Activated T-cell treated with anti-CD3 and anti-CD28 coated beads for 24 hours (primary cell): ENCODE measurements at places on chromosomes 16 and 17.
A peak's percentile ranks its signal among the peaks of the same experiment; 100 is the strongest.

DNA sequence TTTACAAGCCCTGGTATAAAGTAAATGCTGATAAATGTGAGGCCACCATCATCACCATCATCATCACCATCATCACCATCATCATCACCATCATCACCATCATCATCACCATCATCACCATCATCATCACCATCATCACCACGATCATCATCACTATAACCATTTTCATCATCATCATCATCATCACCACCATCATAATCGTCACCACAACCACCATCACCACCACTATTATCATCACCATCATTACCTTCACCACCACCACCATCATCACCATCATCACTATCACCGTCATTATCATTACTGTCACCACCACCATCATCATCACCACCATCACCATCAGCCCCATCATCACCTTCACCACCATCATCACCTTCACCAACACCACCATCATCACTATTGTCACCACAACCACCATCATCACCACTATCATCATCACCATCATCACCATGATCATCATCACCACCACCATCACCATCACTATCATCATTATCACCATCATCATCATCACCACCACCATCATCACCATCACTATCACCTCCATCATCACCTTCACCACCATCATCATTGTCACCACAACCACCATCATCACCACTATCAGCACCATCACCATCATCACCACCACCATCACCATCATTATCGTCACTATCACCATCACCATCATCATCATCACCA lies 16.6 kb upstream of the ZNF469 start:
- no peak for DNase-seq

DNA sequence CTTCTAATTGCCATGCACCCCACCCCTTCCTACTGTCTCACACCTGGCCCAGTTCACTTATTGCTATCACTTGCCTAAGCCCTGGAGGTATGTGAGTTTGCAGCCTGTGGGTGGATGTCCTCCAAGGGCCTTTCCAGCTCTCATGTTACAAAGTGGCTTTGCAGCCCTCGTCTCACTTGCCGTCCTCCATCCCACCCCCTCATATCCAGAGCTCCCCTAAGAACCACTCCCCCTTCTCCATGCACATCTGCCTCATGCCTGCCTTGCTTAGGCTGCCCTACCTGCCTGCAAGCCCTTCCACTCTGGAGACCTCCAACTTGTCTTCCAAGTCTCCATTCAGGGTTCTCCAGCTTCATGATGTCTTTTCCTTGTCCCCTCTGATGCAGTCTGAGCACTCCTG lies 119.4 kb upstream of the NLRP1 start:
- no peak for DNase-seq

GRCh38 chr17:35056013-35056412 lies 7.5 kb downstream of the RFFL start:
- DNase-seq, result no peak

DNA sequence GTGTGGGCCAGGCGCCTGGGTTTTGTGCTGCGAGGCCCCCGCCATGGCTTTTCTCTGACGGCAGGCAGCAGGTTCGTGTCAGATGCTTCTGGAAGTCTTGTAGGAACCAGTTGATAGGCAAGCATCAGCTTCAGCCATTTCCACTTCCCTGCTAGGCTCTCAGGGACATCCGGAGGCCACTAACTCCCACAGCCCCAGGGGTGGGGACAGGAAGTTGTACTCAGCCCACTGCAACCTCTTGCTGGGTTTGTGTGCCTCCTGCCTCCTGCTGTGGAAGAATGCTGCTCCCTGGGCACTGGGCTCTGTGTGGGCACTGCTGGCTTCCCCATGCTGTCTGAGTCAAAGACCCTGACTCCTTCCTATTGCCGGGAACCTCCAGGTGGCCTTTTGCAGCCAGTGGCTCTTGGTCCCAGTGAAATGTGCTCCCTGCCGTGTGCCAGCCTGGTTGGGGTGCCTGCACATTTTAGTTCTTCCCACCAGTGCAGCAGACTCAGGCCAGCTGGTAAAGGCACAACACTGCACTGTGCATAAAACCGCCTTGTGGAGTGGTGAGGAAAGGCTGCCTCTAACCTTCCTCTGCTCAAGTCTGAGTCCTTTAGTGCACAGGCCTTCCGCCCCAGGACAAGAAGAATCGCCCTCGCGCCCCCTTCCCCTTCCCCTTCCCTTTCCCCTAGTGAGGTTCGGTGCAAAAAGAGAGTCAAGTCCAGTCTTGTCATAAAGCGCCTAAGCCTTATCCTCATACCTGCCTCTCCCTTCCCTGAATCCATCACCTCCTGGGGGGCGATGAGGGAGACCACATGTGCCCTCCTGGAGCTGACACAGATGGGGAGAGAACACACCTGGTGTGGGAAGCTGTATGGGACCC lies 16.6 kb downstream of the LDHD start:
- DNase-seq, result peak; percentile 41

- DNase-seq, result no peak
Observed at GRCh38 chr16:59319871-59320270, 585.8 kb upstream of the GOT2 start.

GRCh38 chr16:12677502-12677901 lies 126.2 kb downstream of the CPPED1 start:
- DNase-seq, result no peak
